Fibroblast of mammary gland (primary cell): ENCODE measurements at places on chromosomes 12 and 14.

- peak; percentile 15 for DNase-seq
These were observed 10.5 kb downstream of the RASSF9 start for GRCh38 chr12:85825746-85826145.

GRCh38 chr12:6354495-6355393 is 12.9 kb upstream of the TNFRSF1A start:
- DNase-seq: no peak

DNA sequence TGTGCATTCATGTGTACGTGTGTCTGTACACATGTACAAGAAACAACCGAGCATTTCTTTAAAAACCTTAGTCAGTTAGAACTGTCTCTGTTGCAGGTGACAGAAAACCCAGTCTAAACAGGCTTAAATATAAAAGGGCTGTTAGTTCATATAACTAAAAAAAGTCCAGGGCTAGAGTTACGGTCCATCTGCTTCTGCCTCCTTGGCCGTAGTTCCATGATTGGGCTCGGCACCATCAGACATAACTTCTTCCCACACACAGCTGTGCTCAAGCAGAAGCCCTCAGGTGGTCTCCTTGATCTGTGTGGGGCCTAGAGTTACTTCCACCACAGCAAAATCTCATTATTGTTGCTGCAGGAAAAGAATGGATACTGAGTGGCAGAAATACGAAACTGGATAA is 34.6 kb downstream of the CKB start:
- DNase-seq: no peak

GRCh38 chr14:99552572-99553216 is 51.3 kb downstream of the CCDC85C start:
- DNase-seq: no peak

DNA sequence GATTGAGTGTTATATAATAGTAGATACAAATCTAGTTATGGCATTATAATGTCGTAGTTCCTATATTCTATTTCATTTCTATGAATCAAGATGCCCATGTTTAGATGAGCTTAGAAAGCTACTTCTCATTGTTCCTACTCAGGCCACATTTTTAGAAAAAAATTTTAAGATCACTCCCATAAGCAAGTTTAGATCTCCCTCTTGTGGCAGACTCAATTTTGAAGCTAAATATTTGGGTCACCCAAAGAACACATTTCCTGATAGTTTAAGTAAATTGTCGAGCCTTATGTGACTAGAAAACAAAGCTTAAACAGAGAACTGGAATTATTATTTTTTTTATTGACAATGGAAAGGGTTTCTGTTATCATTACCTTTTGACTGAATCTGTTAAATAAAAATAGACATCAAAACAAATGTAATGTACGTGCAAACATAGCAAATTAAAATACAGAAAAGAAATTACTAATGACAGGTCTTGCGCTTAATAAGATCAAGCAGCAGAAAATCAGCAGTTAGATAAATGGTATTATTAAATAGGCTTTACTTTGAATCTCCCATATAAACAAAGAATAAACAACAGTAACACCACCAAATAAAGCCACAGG is 180.2 kb downstream of the ACSS3 start:
- DNase-seq: peak; percentile 62

- DNase-seq: no peak
These were observed 8.6 kb upstream of the PIP4K2C start for GRCh38 chr12:57582440-57582839.

GRCh38 chr12:97181571-97182265 is 274.7 kb downstream of the NEDD1 start:
- no peak for DNase-seq

DNA sequence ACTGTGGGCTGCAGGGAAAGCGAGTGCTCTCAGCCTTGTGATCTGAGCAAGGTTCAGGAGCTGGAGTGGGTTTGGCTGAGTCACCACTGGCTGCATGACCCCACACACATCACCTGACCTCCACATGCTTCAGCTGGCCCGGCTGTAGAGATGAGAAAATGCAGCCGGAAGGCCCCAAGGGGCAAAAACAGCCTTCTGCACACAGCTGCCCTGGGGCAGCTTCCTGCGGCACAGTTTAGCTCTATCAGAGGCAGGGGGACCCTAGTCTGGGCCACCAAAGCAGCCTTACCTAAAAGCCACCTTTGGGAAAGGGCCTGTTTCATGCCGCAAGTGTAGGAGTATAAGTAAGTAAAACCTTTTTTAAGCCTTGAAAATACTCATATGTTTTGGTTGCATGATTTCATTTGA is 123.3 kb downstream of the SSPN start:
- peak; percentile 97 for DNase-seq

DNA sequence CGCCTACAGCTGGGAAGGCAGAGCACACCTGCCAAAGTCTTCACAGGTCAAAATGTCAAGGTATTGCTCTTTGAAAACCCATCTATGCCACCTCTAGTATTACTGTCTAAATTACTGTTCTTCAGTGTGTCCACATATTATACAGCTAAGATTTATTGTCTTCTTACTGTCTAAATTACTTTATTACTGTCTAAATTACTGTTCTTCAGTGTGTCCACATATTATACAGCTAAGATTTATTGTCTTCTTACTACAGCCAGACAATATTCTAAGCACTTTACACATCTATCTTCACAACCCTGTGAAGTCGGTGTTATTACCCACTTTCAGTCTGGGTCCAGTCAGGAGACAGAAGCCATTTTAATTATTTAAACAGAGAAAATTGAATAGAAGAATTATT is 173.9 kb downstream of the MYRFL start:
- DNase-seq: no peak

- DNase-seq: no peak
These were observed 7.4 kb downstream of the GLT8D2 start for GRCh38 chr12:104042580-104042979.

GRCh38 chr12:39777465-39777864 is 157.9 kb upstream of the ABCD2 start:
- no peak for DNase-seq

DNA sequence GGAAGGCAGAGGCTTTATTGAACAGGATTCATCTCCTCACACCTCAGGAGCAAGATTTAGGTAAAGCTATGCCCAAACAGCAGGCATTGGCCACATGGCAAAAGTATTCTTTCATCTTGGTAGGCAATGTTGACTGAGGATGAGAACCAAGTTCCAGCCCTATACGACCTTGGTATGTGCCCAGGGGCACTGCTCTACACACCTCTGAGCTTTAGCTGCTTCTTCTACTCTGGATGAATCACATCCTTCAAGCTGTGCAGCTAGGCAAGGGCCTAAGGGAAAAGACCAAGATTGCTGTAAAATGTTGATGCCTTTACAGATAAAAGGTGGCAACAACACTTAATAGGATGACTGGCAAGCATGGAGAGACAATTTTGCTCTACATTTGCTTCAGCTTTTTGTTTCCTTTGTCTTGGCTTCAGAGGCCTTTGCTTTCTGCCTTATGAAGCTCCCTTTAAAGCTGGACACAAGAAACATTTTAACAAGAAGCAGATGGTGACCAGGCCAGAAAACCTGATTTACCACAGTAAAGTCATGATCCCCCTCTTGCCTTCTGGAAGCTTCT is 183.3 kb upstream of the KITLG start:
- peak; percentile 8 for DNase-seq

DNA sequence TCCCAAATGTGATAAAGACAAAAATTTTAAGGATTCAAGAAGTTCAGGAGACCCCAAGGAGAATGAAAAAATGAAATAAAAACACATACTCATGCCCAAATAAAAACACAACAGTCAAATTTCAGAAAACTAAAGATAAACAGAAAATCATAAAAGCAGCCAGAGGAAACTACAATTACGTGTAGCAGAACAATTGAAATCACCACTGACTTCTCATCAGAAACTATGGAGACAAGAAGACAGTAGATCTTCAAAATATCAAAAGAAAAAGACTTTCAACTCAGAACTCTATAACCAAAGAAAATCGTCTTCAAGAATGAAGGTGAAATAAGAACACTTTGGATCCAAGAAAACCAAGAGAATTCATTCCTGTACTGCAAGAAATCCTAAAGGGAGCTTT is 54.9 kb downstream of the DIO3 start:
- DNase-seq: no peak

DNA sequence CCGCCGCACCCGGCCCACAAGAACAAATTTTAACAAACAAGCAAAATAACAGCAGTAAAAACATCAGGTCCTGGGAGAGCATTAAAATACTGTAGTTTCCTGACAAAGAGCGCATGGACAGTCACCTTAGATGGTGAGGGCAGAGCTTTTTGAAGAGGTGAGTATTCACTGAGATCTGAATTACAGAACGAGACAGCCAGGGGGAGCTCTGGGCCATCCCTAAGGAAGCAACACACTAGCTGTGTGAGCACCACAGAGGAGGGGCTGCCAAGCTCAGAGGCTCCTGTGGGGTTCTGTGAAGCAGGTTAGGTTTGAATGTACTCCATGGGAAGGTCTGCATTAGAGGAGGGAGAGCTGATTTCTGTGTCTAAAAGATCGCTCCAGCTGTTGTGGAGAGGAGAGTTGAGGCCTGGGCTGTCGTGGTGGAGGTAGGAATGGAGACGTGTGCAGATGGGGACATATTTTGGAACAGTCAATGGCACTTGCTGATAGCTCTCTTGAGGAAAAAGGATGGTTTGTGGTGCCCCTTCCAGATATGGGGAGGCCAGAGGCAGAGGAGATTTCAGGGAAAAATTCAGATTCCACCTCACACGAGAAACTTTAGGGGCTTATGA is 72.9 kb downstream of the TRAFD1 start:
- peak; percentile 57 for DNase-seq

DNA sequence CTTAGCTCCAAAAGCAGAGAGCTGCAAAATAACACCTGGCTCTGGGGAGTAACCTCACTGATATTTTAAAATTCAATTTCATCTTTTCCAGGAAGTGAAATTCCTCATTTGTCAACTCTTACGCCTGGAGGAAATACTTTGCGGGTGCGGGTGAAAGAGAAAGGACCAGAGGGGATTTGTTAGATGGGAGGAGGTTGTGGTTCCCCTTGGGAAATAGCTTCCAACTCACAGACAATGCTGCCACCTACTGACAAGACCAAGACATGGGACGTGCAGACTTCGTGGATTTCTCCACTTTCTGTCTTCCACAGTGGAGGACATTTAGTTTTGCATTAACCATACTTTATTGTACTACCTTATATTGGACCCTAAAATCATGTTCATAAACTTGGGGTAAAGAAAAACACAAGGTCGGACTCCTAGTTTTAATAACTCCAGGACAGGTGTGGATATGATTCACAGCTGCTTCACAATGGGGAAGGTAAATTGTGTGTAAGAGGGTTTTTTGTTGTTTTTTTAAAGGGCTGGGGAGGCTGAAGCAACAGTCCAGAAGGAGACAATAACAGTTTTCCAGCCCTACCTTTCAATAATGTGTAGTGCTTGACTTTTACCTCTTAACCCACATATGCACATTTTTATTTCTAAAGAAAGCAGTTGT is 10.8 kb downstream of the FBXL14 start:
- peak; percentile 93 for DNase-seq

GRCh38 chr12:105351523-105351922 is 21.0 kb downstream of the C12orf75 start:
- no peak for DNase-seq

DNA sequence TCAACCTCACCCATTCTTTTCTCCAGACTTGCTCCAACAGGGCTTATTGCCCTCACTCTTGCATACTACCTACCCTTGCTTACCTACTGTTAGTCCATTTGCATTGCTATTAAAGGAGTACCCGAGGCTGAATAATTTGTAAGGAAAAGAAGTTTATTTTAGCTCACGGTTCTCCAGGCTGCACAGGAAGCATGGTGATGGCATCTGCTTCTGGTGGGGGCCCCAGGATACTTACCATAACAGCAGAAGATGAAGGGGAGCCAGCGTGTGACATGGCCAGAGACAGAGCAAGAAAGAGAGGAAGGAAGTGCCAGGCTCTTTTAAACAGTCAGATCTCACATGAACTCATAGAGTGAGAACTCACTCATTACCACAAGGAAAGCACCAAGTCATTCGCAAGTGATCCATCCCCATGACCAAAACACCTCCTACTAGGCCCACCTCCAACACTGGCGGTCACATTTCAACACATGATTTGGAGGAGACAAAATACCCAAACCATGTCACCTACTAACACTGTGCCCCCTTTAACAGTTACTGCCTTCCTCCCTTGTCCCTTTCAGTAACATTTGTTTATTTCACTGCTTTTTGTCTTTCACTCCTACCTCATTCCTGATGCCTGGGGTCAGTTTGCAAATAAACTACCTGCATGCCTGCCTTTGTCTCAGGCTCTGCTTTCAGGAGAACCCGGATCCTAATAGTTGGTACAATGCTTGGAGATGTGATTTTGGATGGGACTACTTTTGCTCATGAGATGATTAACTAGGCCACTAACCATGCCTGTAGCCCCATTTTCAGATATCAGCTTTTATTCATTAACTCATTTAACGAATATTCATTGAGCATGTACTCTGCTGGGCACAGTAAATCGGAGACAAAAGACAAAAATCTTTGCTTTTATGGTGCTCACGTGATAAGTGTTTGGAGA is 41.6 kb upstream of the CSRP2 start:
- no peak for DNase-seq

DNA sequence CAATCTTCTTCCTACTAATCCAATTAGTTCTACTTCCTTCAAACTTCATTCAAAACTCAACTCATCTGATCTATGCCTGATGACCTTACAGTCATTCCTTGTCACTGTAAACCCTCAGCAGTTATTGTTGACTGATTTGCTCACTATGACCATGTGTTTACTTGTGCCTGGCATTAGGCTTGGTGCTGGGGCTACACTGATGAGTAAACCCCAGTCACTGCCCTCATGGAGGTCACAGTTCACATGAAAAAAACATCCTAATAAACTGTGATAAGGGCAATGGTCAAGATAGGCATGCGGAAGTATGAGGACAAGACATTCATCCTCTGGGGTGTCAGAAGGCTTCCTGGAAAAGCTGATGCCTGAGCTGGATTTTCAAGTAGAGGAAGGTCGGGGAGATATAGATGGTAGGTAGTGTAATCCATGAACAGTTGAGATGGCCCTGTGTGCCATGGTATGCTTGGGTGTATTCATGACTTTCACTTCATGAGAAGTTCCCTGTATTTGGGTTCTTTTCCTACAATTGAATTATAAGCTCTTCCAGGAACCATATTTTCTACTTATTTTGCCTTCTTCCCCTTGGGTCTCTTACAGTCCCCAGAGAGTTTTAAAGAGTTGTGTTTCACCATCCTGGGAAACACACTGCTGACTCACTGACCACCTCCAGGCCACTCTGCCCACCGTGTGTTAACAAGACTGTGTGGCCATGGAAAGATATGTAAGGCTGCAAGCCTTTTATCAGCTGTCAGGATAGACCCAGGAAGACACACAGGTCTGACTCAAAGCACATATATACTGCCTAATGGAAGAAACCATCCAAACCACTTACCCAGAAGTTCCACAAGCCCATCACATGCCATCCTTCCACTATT is 38.7 kb upstream of the DUSP6 start:
- DNase-seq: peak; percentile 82
